ENCODE measurements at places on chromosomes 11 and 22.

DNA sequence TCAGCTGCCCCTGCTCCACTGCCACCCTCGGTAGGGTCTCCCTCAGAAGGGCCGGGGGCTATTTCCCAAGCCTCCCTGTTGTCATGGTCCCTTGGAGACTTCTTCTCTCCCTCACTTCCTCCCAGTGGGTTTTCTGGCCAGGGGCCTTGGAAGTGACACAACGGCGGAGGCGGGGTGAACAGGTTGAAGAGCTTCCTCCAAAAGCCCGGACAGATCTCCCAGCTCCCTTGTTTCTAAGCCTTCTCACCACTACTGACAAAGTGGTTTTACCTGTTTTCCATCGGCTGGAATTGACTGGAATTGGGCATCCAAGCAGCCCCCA, 14.5 kb downstream of the MYH9 start:
- DNase-seq = no peak

- no peak for DNase-seq
These were observed 78.8 kb upstream of the TOP3B start for GRCh38 chr22:22061085-22062077.

- DNase-seq = peak; percentile 28
These were observed 519.0 kb downstream of the TBC1D22A start for GRCh38 chr22:47281126-47282106.

DNA sequence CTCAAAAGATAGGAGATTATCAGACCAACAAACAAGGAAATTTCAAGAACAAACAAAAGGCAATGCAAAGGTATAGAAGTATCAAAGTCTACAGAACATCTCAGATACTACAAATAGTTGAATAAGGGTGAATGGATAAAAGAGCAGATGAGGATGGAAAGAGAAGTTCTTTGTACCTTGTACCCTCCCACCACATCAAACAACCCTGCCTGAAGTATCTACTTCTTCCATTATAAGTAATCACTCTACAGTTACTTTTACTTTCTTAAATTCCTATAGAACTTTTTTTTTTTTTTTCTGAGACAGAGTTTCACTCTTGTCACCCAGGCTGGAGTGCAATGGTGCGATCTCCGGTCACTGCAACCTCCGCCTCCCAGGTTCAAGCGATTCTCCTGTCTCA, 35.1 kb downstream of the MTMR2 start:
- DNase-seq = no peak

GRCh38 chr22:19959043-19959586, 17.5 kb upstream of the TXNRD2 start:
- no peak for DNase-seq

GRCh38 chr22:27749597-27750225, 51.8 kb downstream of the MN1 start:
- DNase-seq = no peak

DNA sequence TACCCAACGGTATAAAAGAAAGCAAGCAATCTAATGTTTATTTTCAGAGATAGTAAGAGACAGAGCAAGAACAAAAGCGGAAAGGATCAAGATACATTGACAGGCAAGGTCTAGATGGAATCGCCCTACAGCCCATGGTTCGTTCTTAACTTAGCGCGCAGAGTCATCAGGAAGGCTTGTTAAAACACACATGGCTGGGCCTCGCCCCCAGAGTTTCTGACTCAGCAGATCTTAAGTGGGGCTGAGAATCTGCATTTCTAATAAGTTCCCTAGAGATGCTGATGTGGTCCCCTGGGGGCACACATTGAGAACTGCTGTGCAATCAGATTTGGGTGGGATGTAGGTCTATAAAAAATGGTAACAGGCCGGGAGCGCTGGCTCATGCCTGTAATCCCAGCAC, 35.8 kb upstream of the CHRM4 start:
- DNase-seq = no peak

DNA sequence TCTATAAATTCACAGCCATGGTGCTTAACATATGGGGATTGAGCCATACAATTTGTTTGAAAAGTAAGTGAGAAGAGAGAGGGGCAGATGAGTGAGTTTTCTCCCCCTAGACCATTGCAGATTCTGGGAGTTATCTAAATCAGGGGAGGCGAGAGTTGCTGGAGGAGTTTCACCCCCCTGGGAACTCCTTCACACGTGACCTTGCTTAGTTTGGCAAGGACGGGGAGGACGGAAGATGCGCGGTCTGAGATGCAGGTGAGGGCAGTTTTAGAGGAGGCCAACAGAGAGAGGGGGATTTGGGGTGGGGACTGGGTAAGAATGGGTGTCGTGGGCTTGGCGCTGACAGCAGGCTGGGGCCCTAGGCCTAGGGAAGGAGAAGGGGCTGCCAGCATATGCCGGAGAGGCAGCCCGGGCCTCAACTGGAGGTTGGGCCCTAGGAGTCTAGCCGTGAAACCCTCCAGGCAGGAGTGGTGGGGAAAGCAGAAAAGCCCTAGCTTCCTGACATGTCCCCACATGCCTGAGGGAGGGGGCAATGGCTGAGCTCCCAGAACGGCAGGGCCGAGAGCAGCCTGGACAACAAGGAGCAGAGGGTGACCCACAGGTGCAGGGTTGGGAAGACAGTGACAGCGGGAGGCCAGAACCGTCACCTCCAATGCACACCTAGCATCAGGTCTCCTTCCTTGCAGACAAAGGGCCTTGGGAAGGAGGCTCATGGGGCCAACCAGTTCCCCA, 63.9 kb downstream of the ELFN2 start:
- no peak for DNase-seq

- no peak for DNase-seq
These were observed 18.2 kb downstream of the KCNQ1OT1 start for GRCh38 chr11:2681408-2682145.

- DNase-seq = peak; percentile 49
These were observed 16.0 kb upstream of the BMAL1 start for GRCh38 chr11:13261591-13262061.

GRCh38 chr11:33575311-33575710, 125.3 kb downstream of the C11orf91 start:
- no peak for DNase-seq

DNA sequence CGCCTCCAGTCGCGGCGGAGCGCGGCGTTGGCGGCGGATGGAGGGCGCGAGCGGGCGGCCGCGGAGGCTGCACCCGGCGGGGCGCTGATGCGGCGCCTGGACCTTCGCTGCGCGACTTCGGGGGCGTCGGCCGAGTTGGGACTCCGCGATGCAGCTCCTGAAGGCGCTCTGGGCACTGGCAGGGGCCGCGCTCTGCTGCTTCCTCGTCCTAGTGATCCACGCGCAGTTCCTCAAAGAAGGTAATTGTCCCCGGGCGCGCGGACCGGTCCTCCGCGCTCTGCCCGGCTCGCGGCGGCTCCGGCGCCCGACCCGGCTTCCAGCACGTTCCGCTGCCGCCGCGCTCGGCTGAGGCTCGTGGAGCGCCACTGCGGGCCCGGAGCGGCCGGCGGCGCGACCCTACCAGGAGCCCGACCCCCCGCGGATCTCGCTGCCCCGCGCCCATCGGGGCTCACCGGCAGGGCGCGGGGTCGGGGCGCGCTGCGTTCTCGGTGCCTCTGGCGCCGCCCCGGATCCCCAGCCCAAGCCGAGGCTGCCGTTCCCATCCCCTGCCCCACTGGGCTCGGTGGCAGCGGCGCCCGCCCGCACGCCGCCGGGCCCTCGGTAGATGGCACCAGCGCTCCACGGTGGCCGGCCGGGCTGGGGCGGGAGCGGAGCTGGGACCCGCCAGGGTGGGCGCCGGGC, 1251.2 kb downstream of the BRD1 start:
- no peak for DNase-seq

- DNase-seq = no peak
These were observed 108.4 kb downstream of the ZBTB16 start for GRCh38 chr11:114167771-114168448.

Data from astrocyte of the cerebellum (primary cell).